ENCODE measurements at places on chromosomes 5 and 9. TPM values are rescaled to one million over a fixed set of nuclear protein-coding genes. Genes with fewer than 3 reads are reported as not detected.

GRCh38 chr5:86979811-86980411 lies 287.8 kb upstream of the RASA1 start:
- DNase-seq, result no peak

The NUDT2 gene
- total RNA-seq, result 8.7 TPM

DNA sequence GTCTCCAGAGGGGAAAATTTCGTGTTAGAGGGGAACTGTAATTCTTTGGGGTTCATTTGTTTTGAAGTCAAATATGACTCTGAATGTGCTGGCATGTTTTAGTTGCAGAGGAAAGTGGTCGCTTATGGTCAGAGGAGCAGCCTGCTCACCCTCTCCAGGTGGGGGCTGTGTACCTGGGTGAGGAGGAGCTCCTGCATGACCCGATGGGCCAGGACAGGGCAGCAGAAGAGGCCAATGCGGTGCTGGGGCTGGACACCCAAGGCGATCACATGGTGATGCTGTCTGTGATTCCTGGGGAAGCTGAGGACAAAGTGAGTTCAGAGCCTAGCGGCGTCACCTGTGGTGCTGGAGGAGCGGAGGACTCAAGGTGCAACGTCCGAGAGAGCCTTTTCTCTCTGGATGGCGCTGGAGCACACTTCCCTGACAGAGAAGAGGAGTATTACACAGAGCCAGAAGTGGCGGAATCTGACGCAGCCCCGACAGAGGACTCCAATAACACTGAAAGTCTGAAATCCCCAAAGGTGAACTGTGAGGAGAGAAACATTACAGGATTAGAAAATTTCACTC lies 13.5 kb downstream of the TXNDC15 start:
- no peak for DNase-seq

DNA sequence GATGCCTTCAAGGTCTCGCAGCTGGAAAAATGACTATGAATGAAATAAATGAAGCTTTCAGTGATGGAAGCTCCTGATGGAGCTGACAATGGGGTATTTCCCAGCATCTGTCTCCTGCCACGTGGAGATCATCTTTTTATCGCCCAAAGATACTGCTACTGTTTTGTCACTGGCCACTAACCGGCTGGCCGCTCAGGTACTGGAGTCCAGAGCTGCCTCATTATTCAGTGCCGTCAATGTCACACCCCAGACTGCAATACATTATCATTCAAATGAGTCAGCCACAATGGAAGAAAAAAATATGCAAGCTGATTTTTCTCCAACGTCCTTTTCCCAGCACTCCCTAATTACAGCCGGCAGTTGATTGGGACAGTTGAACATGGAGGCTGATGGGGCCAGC lies 280.4 kb downstream of the ZSWIM6 start:
- no peak for DNase-seq

The ATP6V1G1 gene
- 34.1 TPM for total RNA-seq

The ANKRD20A1 gene
- 0.48 TPM for total RNA-seq

GRCh38 chr5:115229606-115230005 lies 33.1 kb downstream of the PGGT1B start:
- no peak for DNase-seq

The CYSRT1 gene
- total RNA-seq, result 0.81 TPM

- no peak for DNase-seq
These were observed 169.2 kb downstream of the HINT1 start for GRCh38 chr5:130995851-130996250.

- DNase-seq, result no peak
These were observed 141.7 kb downstream of the NTRK2 start for GRCh38 chr9:84811072-84811750.
